ENCODE measurements at places on chromosomes 3 and 15. TPM values are rescaled to one million over a fixed set of nuclear protein-coding genes. Genes with fewer than 3 reads are reported as not detected.

The MBNL1 gene
- 705 TPM for total RNA-seq

GRCh38 chr3:157650172-157650571 lies 147.0 kb upstream of the VEPH1 start:
- no peaks in the 10 kb centered on the region for H3K27me3 ChIP-seq
- no peak overlapping the region for H3K4me3 ChIP-seq
- H3K36me3 ChIP-seq: no peaks in the 10 kb centered on the region
- DNase-seq: no peak

The KCNMB3 gene
- 0.66 TPM for total RNA-seq

GRCh38 chr15:61112231-61112630 lies 116.9 kb downstream of the RORA start:
- H3K36me3 ChIP-seq: no peaks in the 10 kb centered on the region
- no peaks in the 10 kb centered on the region for H3K4me1 ChIP-seq
- no peak for DNase-seq
- H3K27me3 ChIP-seq: peaks cover 3% of the 10 kb centered on the region

GRCh38 chr15:52255935-52256334 lies 39.7 kb downstream of the MYO5C start:
- H3K27me3 ChIP-seq: no peaks in the 10 kb centered on the region
- no peaks in the 10 kb centered on the region for H3K36me3 ChIP-seq
- no peak overlapping the region for H3K4me3 ChIP-seq
- H3K4me1 ChIP-seq: peaks cover 7% of the 10 kb centered on the region

- H3K4me3 ChIP-seq: no peak overlapping the region
- H3K27ac ChIP-seq: no peak overlapping the region
- no peaks in the 10 kb centered on the region for H3K27me3 ChIP-seq
- DNase-seq: no peak
- no peaks in the 10 kb centered on the region for H3K36me3 ChIP-seq
- no peaks in the 10 kb centered on the region for H3K4me1 ChIP-seq
Observed at GRCh38 chr15:24696842-24697241, 21.3 kb downstream of the NPAP1 start.

- peak overlapping the region; percentile 82 for H3K27ac ChIP-seq
- peaks cover 98% of the 10 kb centered on the region for H3K4me1 ChIP-seq
- H3K4me3 ChIP-seq: peak overlapping the region; percentile 24
- peak; percentile 53 for DNase-seq
- no peaks in the 10 kb centered on the region for H3K27me3 ChIP-seq
- no peaks in the 10 kb centered on the region for H3K36me3 ChIP-seq
Observed at GRCh38 chr15:44676676-44677075, 13.2 kb upstream of the SPG11 start.

The P2RY13 gene
- total RNA-seq: not detected

DNA sequence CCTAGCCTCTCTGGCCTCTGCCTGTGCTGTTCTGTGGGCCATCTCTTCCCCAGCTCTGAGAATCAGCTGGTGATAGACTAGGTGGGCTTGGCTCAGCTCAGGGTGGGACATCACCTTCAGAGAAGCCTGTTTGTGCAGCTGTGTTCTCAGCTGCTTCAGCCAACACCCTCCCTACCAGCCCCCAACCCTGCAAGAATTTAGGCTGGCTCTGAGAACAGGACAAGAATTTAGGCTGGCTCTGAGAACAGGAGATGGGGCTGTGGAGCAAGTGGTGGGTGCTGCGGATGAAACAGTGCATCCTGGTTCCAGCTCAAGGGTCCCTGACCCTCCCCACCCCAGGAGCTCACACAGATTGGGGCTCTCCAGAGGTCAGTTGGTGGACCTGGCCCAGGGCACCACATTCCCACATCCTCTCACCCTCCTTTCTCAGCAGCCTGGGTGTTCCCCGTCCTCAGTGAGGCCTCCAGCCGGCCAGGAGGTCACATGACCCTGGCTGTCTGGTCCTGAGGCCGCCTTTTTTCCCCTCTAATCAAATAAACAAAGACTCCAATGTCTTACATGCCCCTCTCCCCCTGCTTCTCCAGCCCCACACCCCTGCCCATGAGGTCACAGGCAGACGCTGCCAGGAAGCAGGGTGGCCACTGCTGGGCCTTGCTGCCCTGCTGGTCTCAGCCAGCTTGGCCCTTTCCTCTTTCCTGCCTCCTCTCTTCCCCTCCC lies 14.9 kb downstream of the PLEKHO2 start:
- peak overlapping the region; percentile 32 for H3K27ac ChIP-seq
- H3K4me3 ChIP-seq: no peak overlapping the region
- no peaks in the 10 kb centered on the region for H3K27me3 ChIP-seq
- H3K36me3 ChIP-seq: peaks cover 71% of the 10 kb centered on the region
- DNase-seq: no peak
- H3K4me1 ChIP-seq: peaks cover 58% of the 10 kb centered on the region

DNA sequence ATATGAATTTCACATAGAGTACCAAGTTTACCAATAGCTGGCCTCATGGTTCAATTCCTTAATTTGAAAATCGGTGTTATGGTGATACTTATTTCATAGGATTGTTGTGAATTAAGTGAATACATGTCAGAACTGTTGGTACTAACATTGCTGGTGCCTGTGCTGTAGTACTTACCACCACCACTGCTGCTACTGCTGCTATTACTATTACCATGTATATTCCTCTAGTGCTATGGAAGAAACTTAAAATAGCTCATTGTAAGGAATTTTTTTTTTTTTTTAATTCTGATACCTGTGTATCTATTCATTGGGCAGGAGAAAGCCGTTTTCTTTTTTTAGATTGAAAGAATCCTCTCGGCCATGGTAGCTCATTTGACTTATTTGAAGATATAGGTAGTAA lies 3.6 kb downstream of the FYTTD1 start:
- no peak overlapping the region for H3K27ac ChIP-seq
- H3K4me1 ChIP-seq: peaks cover 32% of the 10 kb centered on the region
- H3K27me3 ChIP-seq: no peaks in the 10 kb centered on the region
- DNase-seq: no peak
- H3K36me3 ChIP-seq: peaks cover 13% of the 10 kb centered on the region

The CFAP91 gene
- 0.14 TPM for total RNA-seq

DNA sequence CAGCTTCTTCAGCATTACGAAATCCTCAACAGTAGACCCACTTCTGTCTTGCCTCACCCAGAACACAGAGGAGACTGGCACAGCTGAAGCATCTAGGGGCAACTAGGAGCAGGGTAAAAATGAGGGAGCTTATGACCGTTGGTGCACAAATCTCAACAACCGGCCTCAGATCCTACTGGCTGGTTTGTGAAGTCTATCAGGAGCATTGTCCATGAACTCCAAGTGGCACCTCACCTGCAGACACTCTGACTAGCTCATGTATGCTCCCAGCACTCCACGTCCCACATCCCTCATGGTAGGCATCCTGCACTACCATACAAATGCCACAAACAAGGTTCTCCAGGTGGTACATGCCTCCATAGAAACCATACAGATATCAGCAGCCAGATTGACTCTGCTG lies 163.1 kb downstream of the TLE3 start:
- no peaks in the 10 kb centered on the region for H3K36me3 ChIP-seq
- no peak overlapping the region for H3K27ac ChIP-seq
- DNase-seq: no peak
- no peaks in the 10 kb centered on the region for H3K27me3 ChIP-seq

All from T-cell (primary cell).